Bronchial epithelial cell (primary cell): ENCODE measurements at places on chromosomes 7 and 10. TPM values are rescaled to one million over a fixed set of nuclear protein-coding genes. Genes with fewer than 3 reads are reported as not detected.

FRA10AC1 gene
- 4.7 and 7.2 TPM in 2 replicates for total RNA-seq

ADAM22 gene
- total RNA-seq, result under 0.01 TPM in 1 of 2 replicates, not detected in the other

OR2A12 gene
- not detected in 2 replicates for total RNA-seq

ZCCHC24 gene
- total RNA-seq, result 0.53 and 0.90 TPM in 2 replicates

ABCB4 gene
- total RNA-seq, result not detected in 2 replicates

TMEM236 gene
- under 0.01 and 0.26 TPM in 2 replicates for total RNA-seq

GIMAP1 gene
- total RNA-seq, result not detected in 2 replicates

OR13A1 gene
- total RNA-seq, result not detected in 2 replicates

GPR85 gene
- 0.26 and 0.77 TPM in 2 replicates for total RNA-seq

ETV1 gene
- 0.13 and 0.26 TPM in 2 replicates for total RNA-seq

ZNRF2 gene
- 18.4 and 23.4 TPM in 2 replicates for total RNA-seq

PYROXD2 gene
- total RNA-seq, result 0.77 and 1.1 TPM in 2 replicates

BAMBI gene
- total RNA-seq, result 8.7 and 28.5 TPM in 2 replicates

GLCCI1 gene
- total RNA-seq, result 2.1 and 2.8 TPM in 2 replicates

TRPV6 gene
- total RNA-seq, result under 0.01 and 0.26 TPM in 2 replicates

SOSTDC1 gene
- total RNA-seq, result not detected in 2 replicates

NUTM2E gene
- 0.13 TPM in 1 of 2 replicates, not detected in the other for total RNA-seq

NPFFR1 gene
- under 0.01 TPM in 1 of 2 replicates, not detected in the other for total RNA-seq

DMBT1 gene
- not detected in 2 replicates for total RNA-seq

HOXA13 gene
- under 0.01 TPM in 1 of 2 replicates, not detected in the other for total RNA-seq

FBXO24 gene
- total RNA-seq, result 0.38 and 0.53 TPM in 2 replicates

EN2 gene
- total RNA-seq, result not detected in 2 replicates

CALY gene
- not detected in 2 replicates for total RNA-seq

TFEC gene
- total RNA-seq, result 0.13 TPM in 1 of 2 replicates, not detected in the other

TMEM196 gene
- not detected in 2 replicates for total RNA-seq

PIP gene
- not detected in 2 replicates for total RNA-seq

DNAJC9 gene
- 32.0 and 35.0 TPM in 2 replicates for total RNA-seq

NEUROD6 gene
- not detected in 2 replicates for total RNA-seq

TMEM72 gene
- not detected in 2 replicates for total RNA-seq

PILRA gene
- total RNA-seq, result 0.13 TPM in 1 of 2 replicates, not detected in the other

FXYD4 gene
- not detected in 2 replicates for total RNA-seq
